ENCODE measurements at places on chromosomes 2 and 18.

DNA sequence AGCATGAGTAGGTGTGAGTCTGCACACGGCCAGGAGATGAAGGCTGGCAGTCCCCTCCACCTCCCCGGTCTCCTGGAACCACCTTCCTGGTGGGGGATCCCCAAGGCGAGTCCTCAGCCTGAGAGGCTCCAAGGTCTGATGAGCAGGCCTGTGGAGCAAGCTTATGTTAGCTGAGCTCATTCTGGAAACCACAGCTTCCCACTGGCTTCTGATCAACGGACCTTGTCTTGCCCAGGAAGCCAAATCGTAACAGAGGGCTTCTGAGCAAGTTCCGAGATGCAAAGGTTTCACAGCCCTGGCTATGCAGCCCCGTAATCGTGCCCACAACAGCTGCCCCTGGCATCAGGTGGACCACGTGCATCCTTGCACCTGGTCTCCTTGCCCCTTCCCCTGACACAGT is 28.8 kb upstream of the GPR55 start:
- DNase-seq, result no peak

DNA sequence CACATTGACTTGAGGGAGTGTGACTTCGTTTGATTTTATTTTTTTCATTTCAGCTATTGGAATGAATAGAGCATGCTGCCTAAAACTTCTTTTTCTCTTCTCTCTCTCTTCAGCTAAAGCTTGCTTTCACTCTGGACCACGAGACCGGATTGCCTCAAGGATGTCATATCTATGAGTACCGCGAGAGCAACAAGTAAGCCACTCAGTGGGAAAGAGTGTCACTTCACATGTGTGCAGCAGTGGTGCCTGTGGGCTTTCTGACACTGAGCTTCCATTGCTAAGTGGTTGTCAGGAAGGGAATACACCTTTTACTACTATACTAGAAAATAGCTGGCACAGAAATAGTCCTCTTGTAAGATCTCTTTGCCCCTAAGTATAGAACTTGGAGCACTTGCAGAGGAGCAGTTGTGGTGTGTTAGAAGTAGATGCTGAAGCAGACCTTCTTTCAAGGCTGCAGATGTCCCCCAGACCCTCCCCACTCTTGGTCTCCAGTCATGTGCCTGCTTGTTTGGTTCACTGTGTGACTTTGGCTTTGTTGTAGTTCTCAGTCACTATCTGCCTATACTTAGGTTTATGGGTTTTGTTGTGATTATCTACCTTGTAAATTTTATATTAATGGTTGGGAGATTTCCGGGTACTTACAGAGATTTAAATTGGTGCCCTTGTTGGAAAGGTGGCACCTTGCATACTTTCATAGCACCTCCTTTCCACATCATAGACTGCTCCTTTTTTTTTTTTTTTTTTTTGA is 78.5 kb upstream of the ALPP start:
- no peak for DNase-seq

GRCh38 chr2:169349535-169349934 is 12.8 kb downstream of the LRP2 start:
- DNase-seq, result no peak

GRCh38 chr2:28602751-28603639 is 107.1 kb downstream of the PLB1 start:
- DNase-seq, result no peak

- no peak for DNase-seq
Measured at GRCh38 chr2:48328159-48328809, 201.7 kb upstream of the STON1 start.

DNA sequence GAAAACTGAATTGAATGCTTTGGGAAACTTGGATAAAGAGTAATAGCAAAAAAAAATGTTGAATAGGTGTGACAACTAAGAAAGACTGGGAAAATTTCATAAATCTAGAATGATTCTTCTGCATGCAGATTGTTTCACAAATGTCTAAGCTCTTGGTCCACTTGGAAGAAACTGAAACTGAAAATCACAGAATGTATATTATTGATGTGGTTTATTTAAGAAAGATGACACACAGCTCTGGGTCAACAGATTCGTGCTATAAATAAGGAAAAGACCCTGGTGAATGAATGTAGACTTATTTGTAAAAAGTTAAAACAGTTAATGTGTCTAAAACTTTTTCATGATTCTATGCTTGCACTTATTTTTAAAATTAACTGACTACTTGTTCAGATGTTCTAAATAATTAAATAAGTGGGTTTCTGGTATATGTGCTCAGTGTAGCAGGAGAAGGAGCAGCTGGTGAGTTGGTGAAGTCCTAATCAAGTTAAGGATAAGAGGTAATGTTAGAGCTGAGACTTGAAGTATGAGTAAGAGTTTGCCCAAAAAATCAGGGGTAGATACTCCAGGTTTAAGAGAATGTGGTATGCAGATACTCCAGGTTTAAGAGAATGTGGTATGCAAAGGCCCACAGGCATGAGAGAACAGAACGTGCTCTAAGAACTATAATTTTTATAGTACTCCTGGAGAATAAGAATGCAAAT is 24.5 kb downstream of the UGP2 start:
- DNase-seq, result no peak

GRCh38 chr2:121479882-121480522 is 50.7 kb upstream of the RNU4ATAC start:
- no peak for DNase-seq

DNA sequence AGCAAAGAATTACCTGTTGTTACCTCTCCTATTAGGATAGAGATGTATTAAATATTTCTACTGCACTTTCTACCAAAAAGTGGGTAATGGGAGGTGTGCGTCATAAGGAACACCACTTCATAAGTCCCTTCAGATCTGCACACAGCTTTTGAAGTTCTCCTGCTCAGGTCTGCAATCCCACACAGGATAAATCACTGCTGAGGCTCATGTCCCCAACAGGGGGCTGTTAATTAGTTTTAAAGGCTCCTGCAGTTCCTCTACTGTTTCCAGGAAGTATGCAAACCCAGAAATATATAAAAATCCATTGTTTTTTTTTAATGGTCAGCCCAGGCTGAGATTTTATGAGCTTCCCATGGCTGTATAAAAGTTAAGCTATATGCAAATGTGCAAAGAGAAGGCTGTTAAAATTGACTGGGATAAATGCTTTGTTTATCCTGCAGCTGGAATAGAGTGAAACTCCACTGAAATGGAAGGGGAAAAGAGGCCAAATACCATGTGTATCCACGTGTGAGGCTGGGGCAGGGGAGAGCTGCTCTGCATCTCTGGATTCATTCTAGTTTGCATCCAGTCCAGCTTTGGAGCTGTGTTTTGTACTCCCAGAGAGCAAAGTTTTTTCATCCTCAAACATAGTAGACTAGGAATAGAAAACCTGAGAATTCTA is 903.7 kb downstream of the TDRD15 start:
- DNase-seq, result no peak

GRCh38 chr2:71934595-71935261 is 212.9 kb downstream of the CYP26B1 start:
- no peak for DNase-seq

DNA sequence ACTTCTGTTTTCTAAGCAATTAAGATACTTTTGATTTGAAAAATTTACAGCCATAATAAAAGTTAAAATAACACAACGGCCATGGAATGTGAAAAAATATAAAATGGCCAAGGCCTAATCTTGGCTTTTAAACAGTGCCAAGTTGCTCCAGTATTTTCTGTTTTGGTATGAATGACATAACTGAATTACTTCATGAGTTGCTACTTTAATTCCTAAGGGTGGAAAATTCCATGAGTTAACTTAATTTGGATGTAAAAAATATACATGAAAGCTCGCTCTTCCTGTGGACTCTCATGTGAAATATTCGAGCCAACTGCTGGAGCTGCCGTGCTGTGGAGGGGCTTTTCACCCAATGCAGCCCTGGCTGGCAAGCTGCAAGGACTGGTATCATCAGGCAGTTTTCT is 286.0 kb upstream of the CCDC68 start:
- no peak for DNase-seq

DNA sequence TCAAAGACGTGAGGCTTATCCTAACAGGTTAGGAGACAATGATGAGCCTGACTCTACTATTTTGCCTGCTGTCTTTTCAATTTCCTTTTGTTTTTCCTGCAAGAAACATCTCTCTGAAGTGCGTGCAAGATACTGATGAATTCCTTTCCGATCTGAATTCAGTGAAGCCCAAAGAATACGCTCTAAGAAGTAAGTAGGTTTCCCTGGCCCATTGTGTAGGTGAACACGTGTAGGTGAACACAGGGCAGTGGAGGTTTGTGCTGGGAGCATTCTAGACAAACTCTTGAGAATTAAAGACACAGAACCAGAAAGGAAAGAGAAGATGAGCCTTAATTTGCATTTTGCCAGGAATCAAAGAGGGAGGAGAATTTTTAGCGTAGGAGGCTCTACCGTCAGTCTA is 132.0 kb downstream of the ZNF532 start:
- no peak for DNase-seq

GRCh38 chr18:61475931-61476330 is 142.7 kb downstream of the CDH20 start:
- DNase-seq, result no peak

DNA sequence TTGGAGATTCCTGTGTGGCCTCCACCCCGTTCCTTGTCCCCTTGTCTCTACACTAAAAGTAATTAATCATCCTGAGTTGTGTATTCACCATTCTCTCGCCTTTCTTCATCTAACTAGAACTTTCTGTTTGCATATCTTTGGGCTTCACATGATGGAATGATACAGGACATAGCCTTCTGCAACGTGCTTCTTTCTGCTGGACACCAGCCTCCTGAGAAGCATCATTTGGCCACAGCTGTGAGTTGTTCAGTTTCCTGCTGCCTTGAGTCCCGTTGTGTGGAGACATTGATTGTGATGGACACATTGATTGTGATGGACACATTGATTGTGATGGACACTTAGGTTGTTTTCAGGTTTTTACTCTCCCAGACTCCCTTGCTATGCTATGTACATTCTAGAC is 139.3 kb downstream of the KCTD1 start:
- DNase-seq, result no peak

DNA sequence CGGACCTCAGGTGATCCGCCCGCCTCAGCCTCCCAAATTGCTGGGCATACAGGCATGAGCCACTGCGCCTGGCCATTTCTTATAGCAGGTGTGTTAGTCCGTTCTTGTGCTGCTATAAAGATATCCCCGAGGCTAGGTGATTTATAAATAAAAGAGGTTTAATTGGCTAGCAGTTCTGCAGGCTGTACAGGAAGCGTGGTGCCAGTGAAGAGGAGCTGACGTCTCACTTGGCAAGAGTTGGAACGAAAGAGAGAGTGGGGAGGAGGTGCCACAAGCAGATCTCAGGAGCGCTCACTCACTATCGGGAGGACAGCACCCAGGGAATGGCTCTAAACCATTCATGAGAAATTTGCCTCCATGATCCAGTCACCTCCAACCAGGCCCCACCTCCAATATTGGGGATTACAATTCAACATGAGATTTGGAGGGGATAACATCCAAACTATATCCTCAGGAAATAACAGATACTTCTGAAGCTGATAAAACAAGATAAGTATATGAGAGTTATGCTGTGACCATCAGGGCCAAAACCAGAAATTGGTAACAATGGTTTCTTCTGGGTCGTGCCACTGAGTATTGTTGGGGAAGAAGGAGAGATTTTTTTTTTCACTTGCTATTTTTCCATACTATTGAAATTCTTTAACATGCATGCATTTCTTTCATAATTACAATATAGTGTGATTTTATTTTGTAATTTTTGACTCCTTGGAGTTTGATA is 7.4 kb upstream of the RMC1 start:
- no peak for DNase-seq

- peak; percentile 79 for DNase-seq
Measured at GRCh38 chr2:153478289-153479261, at the start of gene RPRM. RPRM (minus strand) TSS chr2:153478762; CDS start chr2:153478565, 197 bp downstream.

GRCh38 chr2:9830685-9831410 is 12.4 kb upstream of the TAF1B start:
- no peak for DNase-seq

GRCh38 chr2:100200985-100201384 is 58.6 kb upstream of the AFF3 start:
- no peak for DNase-seq

- DNase-seq, result peak; percentile 35
Measured at GRCh38 chr2:210591663-210592062, 35.3 kb downstream of the CPS1 start.

- DNase-seq, result no peak
Measured at GRCh38 chr2:223635080-223635479, 32.9 kb upstream of the SCG2 start.

DNA sequence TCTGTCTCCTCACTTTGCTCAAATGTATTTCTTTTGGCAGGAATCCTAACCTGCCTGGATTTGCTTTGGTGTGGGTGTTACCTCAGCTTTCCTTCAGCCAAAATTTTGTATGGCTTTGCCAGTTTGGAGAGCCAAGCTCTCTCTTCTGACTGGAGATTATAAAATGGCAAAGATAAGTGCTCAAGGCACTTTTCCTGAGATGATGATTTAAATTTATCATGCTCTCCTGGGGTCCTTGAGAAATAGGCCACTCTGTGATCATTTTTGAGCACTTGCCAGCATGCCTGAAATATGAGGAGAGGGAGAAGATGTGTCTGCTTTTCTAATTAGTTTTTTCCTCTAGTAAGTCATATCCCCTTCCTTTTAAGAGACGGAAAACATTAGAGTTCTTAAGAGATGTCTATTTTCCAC is 683.0 kb downstream of the SLC4A3 start:
- DNase-seq, result no peak

GRCh38 chr2:60532421-60532820 is 21.0 kb downstream of the BCL11A start:
- no peak for DNase-seq

DNA sequence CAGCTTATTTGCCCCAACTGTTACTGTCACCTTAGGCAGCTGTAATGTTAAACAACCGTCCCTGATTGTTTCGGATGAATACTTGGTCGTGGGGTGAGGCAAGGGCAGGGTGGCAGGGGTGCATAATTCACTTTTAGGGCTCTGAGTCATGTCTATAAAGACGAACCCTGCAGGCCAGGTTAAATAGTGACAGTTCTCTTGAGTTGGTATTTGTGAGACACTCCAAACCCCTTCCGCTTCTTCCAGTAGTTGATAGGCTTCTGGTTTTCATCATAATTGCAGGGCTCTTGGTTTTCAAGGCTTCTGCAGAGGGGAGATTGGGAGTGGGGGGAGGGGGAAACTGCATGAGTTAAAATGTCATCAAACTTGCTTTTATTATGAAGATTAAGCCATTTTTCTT is 97.2 kb upstream of the TSPYL6 start:
- DNase-seq, result no peak

- no peak for DNase-seq
Measured at GRCh38 chr18:50155406-50155805, 39.5 kb downstream of the MYO5B start.

GRCh38 chr18:677145-677544 is 19.7 kb downstream of the TYMS start:
- DNase-seq, result no peak

Data from Ammon's horn (tissue), 1 donor.